ENCODE measurements at places on chromosomes 1 and 21.

DNA sequence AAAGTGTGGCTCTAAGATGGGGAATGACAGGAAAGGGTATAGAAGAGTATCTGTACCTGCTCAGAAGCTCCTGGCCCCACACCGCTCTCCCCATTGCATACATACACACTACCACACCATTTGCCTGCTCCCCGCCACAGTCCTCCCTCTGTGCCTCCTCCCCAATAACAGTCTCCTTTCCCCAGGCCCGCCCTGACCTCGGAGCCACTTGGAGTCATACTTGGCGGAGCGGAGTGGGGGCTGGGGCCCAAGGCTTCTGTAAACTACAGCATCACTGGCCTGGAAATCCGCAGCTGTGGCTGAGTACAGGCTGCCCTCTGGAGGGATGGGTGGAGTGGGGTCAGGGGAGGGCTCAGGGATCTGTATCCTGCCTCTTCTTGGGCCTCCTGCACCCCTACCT is 8.6 kb downstream of the SEMA6C start:
- no peak for DNase-seq

- no peak for DNase-seq
These were observed 8.9 kb upstream of the CMPK1 start for GRCh38 chr1:47324682-47325081.

- DNase-seq: no peak
These were observed 125.2 kb upstream of the DSCAM start for GRCh38 chr21:40972151-40972550.

- DNase-seq: no peak
These were observed 23.8 kb upstream of the ZNF281 start for GRCh38 chr1:200433586-200433985.

DNA sequence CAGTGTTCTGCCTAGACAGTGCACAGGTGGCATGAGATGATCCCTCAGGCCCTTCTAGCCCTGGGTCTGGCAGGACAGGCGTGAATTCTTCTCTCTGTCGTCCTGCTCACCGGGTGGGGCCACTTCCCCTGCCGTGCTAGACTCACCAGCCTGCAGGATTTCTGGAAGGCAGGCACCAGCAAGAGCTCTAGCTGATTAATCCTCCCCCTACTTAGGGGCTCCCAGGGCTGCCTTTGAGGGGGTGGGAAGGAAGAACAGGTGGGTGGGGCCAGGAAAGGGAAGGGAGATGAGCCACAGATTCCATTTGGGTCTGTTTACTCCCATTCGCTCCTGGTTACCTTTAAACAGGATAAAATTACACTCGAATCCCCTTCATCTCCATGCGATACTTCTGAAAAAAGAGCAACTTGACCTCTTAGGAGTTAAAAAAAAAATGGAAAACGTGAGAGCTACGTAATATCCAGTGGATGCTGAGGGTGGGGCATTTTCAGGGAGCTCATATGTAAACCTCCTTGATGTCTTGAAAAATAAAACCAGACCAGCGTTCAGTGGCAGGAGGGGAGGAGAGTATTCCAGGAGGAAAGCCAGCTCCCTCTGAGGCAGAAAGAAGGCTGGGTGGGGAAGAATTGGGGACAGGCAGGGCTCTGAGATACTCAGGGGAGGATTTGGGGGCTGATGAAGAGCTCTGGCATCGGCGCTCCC is 665.5 kb downstream of the PTPRU start:
- no peak for DNase-seq

GRCh38 chr1:35191429-35192055 is 1.4 kb downstream of the SFPQ start:
- DNase-seq: no peak

GRCh38 chr1:9600861-9601834 is 12.4 kb downstream of the TMEM201 start:
- DNase-seq: no peak

- no peak for DNase-seq
These were observed 13.3 kb upstream of the CAPN8 start for GRCh38 chr1:223678841-223679240.

GRCh38 chr1:193355626-193356025 is 169.2 kb upstream of the B3GALT2 start:
- no peak for DNase-seq

GRCh38 chr1:73980324-73981040 is 217.5 kb downstream of the LRRIQ3 start:
- DNase-seq: no peak

GRCh38 chr1:192270398-192270797 is 46.4 kb upstream of the RGS21 start:
- no peak for DNase-seq

- no peak for DNase-seq
These were observed 2.4 kb downstream of the TMEM201 start for GRCh38 chr1:9590945-9591668.

GRCh38 chr1:186530109-186530508 is 69.2 kb upstream of the PDC start:
- DNase-seq: no peak

DNA sequence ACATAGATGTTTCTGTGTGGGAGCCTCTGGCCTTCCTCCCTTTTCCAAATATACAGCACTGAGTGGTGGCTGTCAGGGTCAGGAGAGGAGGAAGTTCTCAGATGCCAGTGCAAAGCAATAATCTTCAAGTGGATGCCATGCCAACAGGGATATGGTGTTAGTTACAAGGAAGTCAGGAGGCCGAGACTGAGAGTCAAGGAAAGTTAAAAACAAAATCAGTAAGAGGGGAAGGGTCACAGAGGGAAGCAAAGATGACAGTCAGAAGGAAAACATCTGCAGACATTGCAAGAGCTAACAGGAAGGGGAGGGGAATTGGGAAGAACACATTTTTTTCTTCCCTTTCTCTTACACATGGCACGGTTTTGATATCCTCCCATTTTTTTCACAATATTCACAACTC is 691.4 kb downstream of the ADGRL2 start:
- DNase-seq: no peak

DNA sequence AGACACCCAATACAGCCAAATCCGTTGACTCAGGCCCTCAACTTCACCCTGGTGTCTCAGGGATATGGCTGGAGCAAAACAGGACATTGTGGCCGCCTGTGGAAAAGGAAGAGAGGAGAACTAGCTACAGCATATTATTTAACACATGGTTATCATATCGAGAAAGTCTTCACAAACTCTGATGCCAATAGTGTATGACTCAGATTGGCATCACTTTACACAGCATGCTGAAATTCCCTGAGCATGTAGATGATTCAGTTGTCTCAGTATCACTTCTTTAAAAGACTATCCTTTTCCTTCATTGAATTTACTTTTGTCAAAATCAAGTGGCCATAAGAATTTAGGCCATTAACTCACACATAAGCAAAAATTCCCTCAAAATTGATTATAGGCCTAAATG is 20.1 kb downstream of the HSD3B2 start:
- DNase-seq: no peak

DNA sequence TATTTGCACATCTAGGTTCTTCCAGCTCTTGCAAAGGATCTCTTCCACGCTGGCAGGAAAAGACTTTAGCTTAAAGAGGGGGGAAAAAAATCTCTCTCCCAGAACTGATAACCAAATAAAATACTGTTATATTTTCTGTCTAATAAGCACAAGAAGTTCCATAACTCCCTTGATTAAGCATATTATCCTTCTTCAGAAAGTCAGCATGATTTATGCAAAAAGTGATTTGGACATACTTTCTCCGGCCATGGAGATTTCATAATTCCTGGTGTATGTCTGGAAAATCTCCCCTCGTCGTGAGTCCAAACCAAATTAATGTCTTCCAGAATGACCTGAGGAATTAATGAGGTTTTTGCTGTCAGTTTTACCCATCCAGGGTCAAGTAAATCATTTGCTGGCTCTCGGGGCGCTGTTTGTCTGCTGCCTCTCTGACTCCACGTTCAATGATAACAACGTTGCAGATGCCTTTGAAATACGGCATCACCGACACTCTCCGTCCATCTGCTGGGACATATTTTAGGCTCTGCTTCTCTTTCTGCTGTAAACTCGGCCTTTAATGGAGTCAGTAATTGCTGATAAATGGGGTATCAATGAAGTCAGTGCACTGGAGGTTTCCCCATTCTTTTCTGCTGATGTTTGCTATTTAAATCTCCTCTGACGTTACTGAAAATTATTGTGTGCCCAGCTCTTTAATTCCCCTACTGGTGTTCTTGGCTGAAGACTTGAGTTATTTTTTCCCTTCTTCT is 112.9 kb downstream of the HLX start:
- DNase-seq: no peak

- DNase-seq: no peak
These were observed 35.6 kb upstream of the ID3 start for GRCh38 chr1:23594927-23595353.

- DNase-seq: peak; percentile 83
These were observed 47.1 kb downstream of the ATP2B4 start for GRCh38 chr1:203673550-203674411.

DNA sequence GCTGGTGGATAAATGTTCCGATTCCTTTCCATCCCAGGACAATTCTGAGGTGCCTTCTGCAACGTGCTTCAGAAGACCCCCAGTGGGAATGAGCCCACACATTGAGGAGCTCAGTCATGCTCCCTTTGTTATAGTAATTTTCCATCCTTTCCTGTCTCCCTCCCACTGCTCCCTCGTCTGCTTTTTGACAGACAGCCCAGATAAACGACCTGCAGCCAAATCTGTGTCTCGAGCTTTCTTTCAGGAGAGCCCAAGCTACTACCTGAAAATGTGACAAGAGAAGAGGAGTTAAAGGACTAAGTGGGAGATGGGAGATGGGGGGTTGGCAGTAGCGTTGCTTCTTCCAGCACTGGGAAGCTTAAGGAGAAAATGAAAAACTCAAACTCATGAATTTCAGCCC is 65.9 kb upstream of the LRRN2 start:
- DNase-seq: no peak
